Hepatocyte (in vitro differentiated cells): ENCODE measurements at places on chromosomes 6 and 20.
A peak's percentile ranks its signal among the peaks of the same experiment; 100 is the strongest.

DNA sequence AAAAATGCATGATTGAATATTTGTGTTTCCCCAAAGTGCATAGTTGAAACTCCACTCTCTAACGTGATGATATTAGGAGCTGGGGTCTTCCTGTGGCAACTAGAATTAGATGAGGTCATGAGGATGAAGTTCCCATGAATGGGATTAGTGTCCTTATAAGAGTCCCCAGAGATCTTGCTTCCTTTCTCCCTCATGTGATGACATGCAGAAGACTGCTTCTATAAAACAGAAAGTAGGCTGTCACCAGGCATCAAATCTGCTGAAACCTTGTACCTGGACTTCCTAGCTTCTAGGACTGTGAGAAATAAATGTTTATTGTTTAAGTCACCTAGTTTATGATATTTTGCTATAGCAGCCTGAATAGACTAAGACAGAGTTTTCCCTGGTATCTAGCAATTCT lies 586.5 kb upstream of the EPHA7 start:
- H3K36me3 ChIP-seq = no peaks in the 10 kb centered on the region
- DNase-seq = no peak
- no peaks in the 10 kb centered on the region for H3K4me1 ChIP-seq
- H3K4me3 ChIP-seq = no peak overlapping the region
- H3K27me3 ChIP-seq = no peaks in the 10 kb centered on the region

DNA sequence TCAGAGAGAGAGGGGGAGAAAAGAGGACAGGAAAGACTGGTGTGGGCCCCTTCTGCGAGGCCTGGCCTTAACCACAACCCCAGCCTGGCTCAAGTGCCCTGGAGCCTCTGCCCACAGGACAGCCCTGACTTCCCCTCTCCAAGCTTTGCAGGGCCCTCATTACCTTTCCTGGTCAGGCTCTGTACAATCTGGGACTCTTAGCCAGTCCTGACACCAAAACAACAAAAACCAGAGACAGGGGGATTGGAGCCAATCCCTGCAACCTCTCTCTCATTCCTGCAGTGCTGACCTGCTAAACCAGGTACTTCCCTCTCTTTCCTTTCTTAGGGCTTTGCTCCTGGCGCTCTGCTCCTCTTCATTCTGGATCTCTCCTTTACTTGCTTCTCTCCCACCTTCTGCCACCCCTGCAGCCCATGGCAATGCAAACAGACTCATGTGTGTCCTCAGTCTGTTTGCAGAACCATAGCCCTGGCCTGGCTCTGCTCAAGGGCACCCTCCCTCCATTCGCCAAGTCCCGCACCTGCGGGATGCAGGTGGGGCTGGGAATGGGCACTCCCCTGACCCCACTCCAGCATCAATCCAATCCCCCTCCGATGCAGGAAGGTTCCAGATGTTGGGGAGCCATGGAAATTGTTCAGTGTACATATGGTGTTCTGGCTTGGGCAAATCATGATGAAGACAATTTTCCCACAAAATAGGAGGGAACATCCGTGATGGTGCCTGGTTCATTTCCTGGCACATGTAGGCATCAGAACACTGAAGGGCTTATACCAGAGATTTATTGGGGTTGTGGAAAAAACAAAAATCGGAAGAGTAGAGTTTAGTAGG lies 38.1 kb downstream of the RPP40 start:
- H3K27me3 ChIP-seq = no peaks in the 10 kb centered on the region
- no peaks in the 10 kb centered on the region for H3K4me1 ChIP-seq
- H3K36me3 ChIP-seq = no peaks in the 10 kb centered on the region
- DNase-seq = no peak
- H3K4me3 ChIP-seq = no peak overlapping the region

DNA sequence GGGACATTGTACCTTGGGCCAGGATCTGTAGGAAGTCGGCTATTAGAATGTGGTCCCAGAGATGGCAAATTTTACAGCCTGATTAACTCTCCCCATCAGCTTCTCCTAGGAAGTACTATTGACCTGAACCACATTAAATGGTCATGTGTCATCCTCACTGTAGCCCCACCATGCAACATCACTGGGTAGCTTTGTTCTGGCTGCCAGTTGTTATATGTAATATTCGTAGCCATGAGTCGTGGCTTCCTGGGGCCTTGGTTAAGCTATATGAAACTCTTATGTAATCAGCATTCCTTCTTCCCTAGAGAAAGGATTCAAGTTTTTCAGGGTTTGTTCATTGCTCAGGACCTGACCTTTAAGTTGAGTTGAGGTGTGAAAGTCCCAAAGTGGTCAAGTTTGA lies 125.7 kb downstream of the ANKS1A start:
- no peak overlapping the region for H3K27ac ChIP-seq
- no peak for DNase-seq
- no peaks in the 10 kb centered on the region for H3K36me3 ChIP-seq
- H3K4me1 ChIP-seq = peaks cover 39% of the 10 kb centered on the region

DNA sequence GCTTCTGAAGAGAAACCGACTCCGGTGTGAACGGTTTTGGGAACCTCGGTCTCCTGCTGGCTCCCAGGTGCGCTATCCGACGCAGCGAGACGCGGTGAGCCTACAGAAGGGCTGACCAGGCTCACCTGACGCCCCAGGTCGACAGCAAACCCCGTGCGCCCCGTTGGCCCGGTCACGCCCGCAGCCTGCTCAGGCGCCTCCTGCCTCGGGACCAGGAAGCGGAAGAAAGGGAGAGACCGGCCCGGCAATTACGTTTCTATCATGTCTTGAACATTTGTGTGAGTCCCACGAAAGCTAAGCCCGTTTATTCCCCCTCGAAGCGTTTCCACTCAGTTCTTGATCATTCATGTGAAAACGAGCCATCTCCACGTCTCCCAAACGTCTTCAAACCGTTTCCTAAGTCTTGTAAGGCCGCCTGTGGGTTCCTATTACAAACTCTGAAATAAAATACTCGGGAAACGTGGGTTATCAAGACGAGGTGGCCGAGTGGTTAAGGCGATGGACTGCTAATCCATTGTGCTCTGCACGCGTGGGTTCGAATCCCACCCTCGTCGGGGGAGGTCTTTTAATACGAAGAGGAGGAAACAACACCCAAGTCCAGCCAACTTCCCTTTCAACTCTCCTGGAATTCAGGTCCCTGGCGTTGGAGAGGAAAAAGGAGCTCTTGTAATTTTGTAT lies 150.5 kb upstream of the PRSS16 start:
- peak; percentile 77 for DNase-seq
- H3K4me1 ChIP-seq = no peaks in the 10 kb centered on the region
- no peaks in the 10 kb centered on the region for H3K36me3 ChIP-seq
- H3K27ac ChIP-seq = peak overlapping the region; percentile 62
- peaks cover 11% of the 10 kb centered on the region for H3K27me3 ChIP-seq

- H3K4me3 ChIP-seq = no peak overlapping the region
- no peaks in the 10 kb centered on the region for H3K27me3 ChIP-seq
- peaks cover 4% of the 10 kb centered on the region for H3K4me1 ChIP-seq
- no peaks in the 10 kb centered on the region for H3K36me3 ChIP-seq
- no peak for DNase-seq
Measured at GRCh38 chr6:55954436-55954835, 79.0 kb upstream of the BMP5 start.

- no peaks in the 10 kb centered on the region for H3K4me1 ChIP-seq
- H3K4me3 ChIP-seq = no peak overlapping the region
- H3K27me3 ChIP-seq = no peaks in the 10 kb centered on the region
- no peak overlapping the region for H3K27ac ChIP-seq
- no peaks in the 10 kb centered on the region for H3K36me3 ChIP-seq
Measured at GRCh38 chr6:133306931-133307330, 65.8 kb downstream of the EYA4 start.

- peak overlapping the region; percentile 70 for H3K27ac ChIP-seq
- H3K36me3 ChIP-seq = no peaks in the 10 kb centered on the region
- H3K4me1 ChIP-seq = no peaks in the 10 kb centered on the region
- H3K4me3 ChIP-seq = no peak overlapping the region
Measured at GRCh38 chr20:38001981-38002380, 31.3 kb downstream of the TTI1 start.

DNA sequence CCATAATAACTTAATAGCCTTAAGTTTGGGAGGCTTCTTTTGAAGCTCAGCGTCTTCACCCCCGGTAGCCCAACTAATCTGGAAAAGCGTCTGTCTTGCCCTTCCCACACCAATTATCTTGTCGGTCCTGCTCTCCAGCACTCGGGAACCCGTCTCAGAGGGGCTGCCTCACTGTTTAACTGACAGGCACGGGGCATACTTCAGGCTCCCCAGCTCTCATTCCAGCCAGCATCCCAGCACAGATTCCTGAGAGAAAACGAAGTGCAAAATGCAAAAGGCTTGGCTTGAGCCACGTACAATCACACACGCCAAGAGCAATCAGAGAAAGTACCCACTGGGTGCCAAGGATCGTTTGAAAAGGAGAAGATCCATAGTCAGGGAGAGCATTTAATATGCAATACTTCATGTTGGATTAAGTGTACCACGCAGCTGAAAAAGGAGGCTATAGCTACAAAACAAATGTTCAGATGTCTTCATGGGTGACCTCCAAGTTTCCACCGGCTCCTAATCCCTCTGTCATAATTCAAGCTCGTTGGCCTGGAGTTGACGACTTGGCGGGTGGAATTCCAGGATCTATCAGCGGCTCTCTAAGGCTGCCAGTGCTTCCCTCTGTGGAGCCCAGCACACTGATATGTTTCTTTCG lies 53.7 kb upstream of the STX16 start:
- no peak overlapping the region for H3K4me3 ChIP-seq
- H3K27me3 ChIP-seq = peaks cover 10% of the 10 kb centered on the region
- H3K27ac ChIP-seq = peak overlapping the region; percentile 86

GRCh38 chr6:75171986-75172385 lies 33.9 kb downstream of the COL12A1 start:
- H3K27me3 ChIP-seq = no peaks in the 10 kb centered on the region
- no peak overlapping the region for H3K27ac ChIP-seq
